Thymus (tissue), 14 donors: ENCODE measurements at places on chromosomes 7 and 10.

DNA sequence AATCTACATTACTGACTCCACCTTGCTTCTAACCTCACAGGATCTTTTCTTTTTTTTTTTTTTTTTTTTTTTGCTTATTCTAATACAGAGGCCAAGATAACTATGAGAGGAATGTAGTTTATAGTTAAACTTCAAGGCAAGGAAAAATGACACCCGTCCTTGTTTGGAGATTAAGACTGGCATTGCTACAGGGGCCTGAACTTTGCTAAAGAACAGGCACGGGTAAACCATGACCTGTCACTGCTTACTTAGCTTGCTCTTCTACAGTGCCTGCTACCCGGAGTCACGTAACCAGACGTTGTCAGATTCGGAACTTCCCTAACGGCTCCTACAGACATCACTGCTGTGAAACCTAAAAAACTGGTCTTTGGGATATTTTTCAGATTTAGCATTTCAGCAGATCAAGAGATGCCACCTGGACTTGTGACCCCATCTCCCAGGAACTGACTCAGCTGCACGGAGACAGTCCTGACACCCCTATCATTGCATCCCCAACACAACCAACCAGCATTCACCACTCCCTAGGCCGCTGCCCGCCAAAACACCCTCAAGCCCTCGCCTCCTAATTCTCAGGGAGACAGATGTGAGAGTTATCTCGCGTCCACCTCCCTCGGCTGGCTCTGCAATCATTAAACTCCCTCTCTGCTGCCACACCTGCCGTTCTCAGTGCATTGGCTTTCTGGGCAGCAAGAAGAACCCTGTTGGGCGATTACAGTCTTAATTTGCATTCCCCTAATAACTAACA lies 27.5 kb downstream of the MAD1L1 start:
- no peak for DNase-seq

GRCh38 chr7:143408686-143409561 lies at the start of gene EPHA1:
TSS of gene EPHA1 (minus strand) at chr7:143408856. CDS start at chr7:143408805, 51 bp downstream.
- no peak for DNase-seq

GRCh38 chr7:102215256-102215655 lies 71.4 kb upstream of the SH2B2 start:
- DNase-seq = no peak

GRCh38 chr7:31857172-31857571 lies 170.2 kb downstream of the PPP1R17 start:
- no peak for DNase-seq

DNA sequence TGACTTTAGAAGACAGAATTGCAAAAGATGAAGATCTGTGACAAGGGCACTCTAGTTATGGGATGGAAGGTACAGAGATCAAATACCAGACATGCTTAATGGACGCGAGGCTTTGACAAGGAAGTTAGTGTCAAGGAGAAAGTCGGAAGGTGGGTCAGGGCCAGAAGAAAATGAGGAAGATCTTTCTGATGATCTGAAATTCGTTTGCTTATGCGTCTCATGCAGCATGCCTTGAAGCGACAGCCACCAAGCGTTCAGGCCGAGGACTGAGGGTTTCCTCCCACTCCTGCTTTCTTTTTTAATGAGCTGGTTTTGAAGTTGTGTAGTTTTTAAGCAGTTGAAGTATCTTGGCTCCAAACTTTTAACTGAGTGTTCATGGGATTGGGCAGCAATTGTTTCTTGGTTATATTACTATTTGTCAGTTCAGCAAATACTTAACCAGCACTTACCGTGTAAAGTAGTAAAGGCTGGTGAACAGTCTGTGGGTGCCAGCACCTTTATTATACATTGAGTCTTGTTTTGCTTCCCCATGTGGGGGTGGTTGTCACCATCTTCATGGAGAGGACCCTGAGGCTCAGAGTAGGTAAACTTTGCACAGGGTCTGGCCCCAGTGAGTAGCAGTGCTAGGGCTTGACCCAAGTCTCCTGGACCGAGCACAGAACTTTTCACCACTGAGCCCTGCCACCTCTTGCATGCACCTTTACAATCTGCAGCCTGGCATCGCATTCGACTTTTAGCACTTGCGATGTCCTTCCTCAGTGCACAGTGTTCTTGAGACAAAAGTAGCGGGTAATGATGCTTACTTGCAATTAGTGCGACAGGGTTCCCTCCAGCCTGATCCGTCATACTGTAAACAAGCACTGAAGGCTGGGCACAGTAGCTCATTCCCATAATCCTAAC lies 14.3 kb upstream of the BHLHA15 start:
- DNase-seq = no peak

DNA sequence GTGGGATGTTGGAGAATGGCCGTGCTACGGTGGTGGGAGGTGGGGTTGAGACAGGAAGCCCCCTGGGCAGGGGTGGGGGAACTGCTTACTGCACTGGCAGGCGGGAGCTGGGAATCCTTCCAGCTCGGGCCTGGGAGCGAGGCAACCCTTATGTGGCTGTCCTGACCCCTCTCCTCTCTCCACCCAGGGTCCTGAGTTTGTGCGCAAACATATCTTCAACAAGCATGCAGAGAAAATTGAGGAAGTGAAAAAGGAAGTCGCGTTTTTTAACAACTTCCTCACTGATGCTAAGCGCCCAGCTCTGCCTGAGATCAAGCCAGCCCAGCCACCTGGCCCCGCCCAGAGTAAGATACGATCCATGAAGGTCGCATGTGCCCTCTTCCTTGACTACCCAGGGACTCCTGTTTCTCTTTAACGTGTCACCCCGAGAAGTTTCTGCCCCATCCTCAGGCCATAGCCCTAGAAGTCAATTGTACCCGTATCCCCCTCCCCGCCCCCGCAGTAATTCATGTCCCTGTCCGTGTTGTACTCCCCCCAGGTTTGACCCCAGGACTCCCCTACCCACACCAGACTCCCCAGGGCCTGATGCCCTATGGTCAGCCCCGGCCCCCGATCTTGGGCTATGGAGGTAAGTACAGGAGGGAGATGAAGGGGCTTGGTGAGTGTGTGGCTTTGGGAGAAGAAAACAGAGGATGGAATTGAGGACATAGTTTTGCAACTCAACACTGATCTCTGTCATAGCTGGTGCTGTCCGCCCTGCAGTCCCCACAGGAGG lies 1.8 kb downstream of the UFSP1 start:
- DNase-seq = no peak
